Substantia nigra (tissue), 51 donors: ENCODE measurements at places on chromosomes 13 and 19.

GRCh38 chr19:16168465-16169081 is 4.8 kb downstream of the CIB3 start:
- DNase-seq = no peak

GRCh38 chr19:55319785-55320184 is 5.4 kb downstream of the TMEM150B start:
- DNase-seq = no peak

DNA sequence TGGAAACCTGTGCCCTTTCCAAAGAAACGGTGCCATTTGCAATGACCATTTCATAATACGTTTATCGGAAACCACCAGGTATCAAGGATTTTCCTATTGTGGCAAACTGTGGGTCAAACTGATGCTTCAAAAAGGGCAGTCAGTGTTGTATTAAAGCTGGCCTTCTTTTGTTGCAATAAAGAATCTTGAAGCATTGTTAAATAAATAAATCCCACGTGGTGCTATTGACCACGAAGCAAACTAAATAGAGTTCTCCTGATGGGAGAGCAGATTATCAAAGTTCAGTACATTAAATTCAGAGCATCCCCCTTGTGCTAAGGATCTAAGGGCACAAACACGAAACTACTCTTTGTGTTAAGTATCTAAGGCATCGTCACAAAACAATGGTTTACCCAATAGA is 545.9 kb upstream of the MIR17HG start:
- no peak for DNase-seq

DNA sequence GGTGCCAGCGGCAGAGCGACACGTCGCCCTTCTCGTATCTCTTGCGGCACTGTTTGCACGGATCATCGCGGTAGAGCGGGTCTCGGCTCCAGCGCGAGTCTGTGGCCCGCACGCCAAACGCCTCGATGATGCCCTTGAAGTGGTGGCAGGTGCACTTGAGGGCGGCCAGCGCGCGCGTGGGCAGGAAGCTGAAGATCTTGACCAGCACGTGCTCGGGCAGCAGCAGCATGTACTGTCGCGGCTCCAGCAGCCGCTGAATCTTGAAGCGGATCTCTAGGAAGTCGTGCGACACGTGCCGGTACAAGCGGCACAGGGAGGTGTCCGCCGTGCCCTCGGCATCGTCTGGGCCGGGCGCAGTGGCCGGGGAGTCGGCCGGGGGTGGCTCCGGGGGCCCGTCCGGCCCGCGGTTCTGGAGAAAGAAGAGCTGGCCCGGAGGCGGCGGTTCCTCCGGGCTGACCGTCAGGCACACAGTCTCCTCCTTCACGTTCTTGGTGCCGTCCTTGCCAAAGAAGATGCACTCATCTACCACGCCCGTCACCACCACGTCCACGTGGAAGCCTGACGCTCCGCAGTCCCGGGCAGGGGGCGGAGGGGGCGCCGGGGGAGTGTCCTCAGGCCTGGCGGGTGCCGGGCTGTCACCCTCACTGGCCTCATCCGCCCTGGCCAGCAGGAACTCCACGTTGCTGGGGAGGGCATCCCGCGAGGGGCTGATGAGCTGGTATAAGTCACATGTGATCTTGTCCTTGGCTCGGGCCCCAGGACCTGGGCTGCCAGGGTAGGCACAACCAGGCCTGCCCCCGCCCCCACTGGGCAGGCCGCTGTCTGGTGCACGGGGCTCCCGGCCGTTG is 18.6 kb downstream of the FBXO46 start:
- no peak for DNase-seq

GRCh38 chr13:87656306-87656705 is 14.9 kb upstream of the SLITRK5 start:
- DNase-seq = no peak

GRCh38 chr13:76993021-76993420 is 1.1 kb downstream of the CLN5 start:
- no peak for DNase-seq

GRCh38 chr19:6276447-6276846 is 3.3 kb downstream of the MLLT1 start:
- no peak for DNase-seq

- DNase-seq = no peak
These were observed 28.9 kb downstream of the SMIM24 start for GRCh38 chr19:3451451-3451866.

DNA sequence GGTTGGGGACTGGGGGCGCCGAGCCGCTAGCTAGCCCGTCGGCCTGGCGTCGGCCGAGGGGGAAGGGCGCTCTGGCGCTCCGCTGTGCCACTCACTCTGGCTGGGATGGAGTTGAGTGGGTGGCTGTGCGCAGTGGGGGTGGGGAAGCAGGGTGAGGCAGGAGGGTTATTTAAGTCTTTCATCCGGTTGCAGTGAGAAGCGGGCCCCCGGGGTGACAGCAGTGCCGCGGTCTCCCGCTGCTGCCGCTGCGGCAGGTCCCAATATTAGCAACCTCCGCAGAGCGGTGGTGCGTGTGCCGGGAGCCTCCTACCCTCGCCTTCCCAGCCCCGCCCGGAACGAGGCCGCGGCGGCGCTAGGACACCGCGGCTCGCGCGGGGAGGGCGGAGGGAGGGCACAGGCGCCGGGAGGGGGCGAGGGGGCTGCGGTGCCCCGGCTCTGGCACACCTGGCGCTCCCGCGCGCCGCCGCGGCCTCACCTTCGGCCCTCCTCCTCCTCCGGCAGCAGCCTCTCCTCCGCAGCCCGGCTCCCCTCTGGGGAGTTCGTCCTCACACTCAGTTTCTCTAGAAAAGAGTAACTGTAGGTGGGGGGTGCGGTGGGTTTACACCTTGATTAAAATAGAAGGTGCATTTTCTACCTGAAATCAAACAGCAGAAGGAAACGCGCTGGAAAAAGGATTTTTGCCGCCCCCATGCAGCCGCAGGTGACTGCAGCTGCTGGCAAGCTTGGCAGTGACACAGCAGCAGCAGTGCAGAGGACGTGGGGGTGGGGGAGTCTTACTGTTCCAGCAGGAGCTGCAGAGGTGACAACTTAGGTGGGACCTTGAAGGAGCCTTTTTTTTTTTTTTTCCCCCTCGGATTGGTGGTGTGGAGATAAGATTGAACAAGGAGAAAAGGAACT is 4.5 kb downstream of the FGF9 start:
- no peak for DNase-seq

- DNase-seq = no peak
These were observed 553.5 kb downstream of the DCT start for GRCh38 chr13:93925990-93926389.

DNA sequence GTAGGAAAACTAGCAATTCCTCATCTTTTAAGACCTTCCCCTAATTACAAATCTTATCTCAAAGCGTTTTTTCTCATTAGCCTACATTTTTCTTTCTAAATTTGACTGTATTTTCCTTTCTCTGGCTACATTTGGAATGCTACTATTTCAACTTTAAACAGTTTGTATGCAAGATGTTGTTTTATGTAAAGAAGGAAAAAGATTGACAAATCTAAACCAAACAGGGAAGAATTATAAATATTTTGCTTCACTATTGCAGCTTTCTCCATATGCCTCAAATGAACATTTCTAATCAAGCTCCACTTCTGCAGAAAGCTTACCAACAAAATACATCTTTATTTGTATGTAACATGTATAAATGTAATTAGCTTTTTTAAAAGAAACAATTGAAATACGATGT is 156.2 kb downstream of the MZT1 start:
- DNase-seq = no peak

- DNase-seq = peak; percentile 57
These were observed 136.2 kb upstream of the ZNF536 start for GRCh38 chr19:30235946-30236345.

DNA sequence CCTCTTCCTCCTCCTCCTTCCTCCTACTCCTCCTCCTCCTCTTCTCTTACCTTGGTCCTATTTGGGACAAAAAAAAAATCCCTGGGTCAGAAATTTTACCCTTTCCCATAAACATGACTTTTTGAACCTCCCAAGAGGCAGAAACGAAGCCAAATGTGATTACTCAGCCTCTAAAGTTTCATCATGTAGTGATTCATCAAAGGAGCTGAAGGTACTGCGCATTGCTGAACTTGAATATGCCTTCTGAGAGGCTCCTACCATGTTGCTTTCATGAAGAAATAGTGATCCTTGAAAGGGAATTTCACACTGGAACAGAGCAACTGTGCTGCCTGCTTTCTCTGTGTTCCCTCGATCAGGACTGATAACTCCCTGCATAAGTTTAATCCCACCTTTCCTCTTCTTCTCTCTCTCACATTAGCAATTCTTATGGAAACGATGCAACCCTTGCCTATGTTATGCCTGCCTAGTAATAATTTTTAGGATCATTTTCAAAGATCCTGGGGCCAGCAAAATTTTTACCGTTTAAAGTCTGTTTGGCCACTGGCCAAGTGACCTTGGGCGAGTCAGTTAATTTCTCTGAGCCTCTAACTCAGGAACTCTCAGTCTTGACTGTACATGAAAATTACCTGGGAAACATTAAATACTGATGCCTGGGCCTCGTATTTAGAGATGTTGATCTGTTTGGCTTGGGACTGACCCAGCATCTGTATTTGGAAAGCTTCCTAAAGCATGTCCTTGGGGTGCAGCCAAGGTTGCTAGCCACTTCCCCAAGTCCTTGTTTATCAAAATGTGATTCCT is 149.5 kb downstream of the DCT start:
- DNase-seq = no peak

- DNase-seq = no peak
These were observed 521 bp upstream of the SHISA2 start for GRCh38 chr13:26052337-26052736.

DNA sequence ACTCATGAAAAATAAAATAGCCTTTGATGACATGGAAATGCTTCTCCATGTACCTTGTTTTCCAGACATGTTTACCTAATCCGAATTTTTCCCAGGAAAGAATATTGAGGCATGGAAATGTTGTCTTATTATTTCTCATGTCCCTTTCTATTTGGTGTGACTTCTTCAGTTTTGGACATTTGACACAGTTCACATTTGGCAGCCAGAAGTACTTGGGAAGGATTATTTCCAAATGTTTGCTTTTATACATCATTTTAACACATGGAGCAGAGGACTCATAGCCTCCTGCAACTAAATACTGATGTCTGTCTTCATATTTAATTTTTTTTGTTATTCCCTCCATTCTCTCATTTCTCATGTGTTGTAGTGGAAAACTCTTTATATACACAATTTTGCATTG is 94.3 kb downstream of the POSTN start:
- DNase-seq = no peak

- no peak for DNase-seq
These were observed 3.8 kb downstream of the PPP1R12C start for GRCh38 chr19:55113570-55114039.

- DNase-seq = no peak
These were observed 88.2 kb upstream of the MBNL2 start for GRCh38 chr13:97133955-97134354.

- DNase-seq = no peak
These were observed 488 bp upstream of the EEF2 start for GRCh38 chr19:3985643-3986259.

DNA sequence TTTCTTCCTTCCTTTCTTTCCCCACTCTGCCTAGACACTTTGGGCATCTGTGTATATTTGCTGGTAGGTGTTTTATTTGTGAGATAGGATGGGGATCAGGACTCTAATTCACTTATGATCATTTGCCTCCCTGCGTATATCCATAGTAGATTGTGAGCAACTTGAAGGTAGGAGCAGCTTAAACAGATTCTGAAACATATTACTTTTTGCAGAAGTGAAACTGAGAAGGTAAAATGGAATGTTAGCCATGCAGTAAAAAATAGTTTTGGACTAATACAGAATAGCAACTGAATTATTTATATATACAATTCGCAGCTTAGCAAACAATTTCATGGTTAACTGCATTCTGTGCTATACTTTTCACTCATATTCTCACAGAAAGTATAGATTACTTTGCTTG is 38.7 kb downstream of the RNF6 start:
- no peak for DNase-seq

DNA sequence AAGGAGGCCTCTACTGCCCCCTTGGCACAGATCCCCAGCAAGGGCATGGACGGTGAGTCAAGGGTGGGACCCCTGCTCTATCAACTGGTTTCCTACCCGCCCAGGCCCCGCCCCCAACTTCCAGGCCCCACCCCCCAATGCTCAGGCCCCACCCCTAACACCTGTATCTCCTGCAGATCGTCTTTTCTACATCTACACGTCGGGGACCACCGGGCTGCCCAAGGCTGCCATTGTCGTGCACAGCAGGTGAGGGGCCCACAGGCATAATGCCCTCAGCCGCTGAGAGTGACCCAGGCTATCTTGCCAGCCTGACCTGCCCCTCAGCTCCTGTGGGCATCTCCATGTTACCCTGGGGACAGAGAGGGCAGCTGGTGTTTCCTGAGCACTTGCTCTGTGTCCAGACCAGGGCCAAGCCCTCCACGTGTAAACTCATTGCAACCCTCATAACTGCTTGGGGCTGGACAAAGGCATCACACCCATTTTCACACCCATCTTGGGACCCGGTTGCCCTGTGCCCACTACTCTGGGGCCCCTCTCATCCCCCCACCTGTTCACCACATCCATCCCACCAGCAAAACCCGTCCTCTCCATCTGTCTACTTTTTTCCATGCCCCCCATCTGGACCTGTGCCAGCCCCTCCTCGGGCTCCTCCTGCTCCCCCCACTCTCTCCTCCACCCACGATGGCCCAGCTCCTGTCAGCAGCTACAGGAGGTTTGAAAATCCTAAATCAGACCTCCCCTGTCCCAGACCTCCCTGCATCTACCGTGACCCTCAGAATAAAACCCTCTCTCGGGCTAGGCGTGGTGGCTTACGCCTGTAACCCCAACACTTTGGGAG is 17.2 kb downstream of the SLC27A1 start:
- DNase-seq = no peak

DNA sequence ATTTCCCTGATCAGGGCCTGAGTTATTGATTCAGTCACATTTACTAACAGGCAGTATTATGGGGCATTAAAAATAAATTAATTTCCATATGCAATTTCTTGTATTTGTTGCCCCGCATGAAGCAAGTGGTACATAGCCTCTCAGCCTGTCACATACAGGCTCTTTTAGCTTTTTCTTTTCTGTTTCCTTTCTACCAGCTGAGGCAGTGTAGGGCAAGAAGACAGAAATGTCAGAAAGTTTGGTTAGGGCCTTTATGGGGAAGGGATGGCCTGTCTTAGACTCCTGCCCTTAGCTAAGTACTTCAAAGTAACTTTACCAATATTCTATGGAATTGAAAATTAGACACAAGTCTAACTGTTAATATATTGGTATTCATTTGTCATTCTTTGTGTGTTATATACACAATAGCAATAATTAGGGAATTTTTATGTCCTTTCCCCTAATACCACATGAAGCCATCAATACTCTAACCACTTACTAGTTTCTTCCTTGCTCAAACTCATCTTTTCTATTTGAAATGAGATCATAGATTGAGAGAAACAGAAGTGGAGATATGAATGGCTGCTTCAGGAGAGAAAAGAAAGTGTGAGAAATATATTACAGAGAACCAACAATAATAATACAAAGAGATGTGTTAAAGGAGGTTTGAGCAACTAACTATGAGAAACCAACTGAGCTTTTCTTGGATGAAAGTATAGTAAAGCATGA is 669.6 kb downstream of the PCDH17 start:
- DNase-seq = no peak

GRCh38 chr19:42032431-42032830 is 37.6 kb downstream of the GRIK5 start:
- DNase-seq = no peak

DNA sequence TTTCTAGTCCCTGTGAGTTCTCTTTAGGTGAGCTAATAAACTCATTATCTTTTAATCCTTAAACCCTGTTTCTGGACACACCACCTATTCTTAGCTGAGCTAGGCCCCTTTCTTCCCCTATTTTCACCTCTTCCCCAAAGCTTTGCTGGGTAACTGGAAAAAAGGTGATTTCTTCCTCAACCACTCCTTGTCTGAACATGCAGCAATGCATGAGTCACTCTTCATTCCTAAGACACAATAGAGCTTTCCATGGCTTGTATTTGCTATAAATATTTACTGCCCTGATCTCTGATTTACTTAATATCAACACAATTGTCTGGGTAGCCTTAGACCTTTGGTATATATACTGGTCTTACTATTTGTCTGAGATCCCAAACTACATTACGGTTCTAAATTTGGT is 370.9 kb downstream of the KLF5 start:
- no peak for DNase-seq
